RCC 7860 (cell line): ENCODE measurements at places on chromosomes 12 and 14.

GRCh38 chr12:58388261-58388660 is 446.9 kb downstream of the ATP23 start:
- no peak for DNase-seq

- no peak for DNase-seq
These were observed 41.4 kb downstream of the DAAM1 start for GRCh38 chr14:59229653-59230406.

DNA sequence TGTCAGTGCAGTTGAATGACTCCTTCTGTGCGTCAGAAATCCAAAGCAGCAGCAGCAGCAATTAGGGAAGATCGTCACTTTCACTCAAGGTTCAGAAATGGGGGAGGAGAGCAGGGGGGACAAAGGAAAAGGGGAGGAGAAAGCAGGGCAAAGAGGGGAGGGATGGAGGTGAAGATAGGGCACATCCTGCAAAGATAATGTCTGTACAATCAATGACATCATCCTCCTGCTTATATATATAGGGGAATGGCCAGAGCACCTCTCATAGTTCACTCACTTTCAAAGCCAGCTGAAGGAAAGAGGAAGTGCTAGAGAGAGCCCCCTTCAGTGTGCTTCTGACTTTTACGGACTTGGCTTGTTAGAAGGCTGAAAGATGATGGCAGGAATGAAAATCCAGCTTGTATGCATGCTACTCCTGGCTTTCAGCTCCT is at the start of gene NTS:
Gene NTS (plus strand): TSS at position 265 of the 431 bp plus-strand sequence. CDS start 109 bp downstream, at position 374.
- DNase-seq = no peak

GRCh38 chr14:78335531-78335930 is 165.4 kb downstream of the NRXN3 start:
- no peak for DNase-seq

DNA sequence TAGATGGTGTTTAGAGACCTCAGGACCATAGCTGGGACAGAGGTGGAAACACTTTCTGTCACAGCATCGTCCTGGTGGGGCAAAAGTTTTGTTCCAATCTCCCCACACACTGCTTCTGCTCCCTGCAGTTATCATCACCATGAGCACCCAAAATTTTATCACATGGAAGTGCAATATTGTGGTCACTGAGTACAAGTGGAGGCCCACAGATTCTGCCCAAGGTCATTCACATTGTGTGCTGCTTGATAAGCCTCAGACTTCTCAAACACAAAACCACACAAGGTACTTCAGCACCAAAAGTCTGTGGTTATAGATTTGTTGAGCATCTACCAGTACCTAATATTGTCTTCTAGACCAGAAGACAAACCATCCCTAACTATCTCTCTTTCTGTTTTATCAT is 554 bp upstream of the KRT77 start:
- DNase-seq = no peak
